ENCODE measurements at places on chromosomes 1 and 21.

GRCh38 chr1:192903142-192903541, 94.3 kb downstream of the RGS2 start:
- no peak for DNase-seq

DNA sequence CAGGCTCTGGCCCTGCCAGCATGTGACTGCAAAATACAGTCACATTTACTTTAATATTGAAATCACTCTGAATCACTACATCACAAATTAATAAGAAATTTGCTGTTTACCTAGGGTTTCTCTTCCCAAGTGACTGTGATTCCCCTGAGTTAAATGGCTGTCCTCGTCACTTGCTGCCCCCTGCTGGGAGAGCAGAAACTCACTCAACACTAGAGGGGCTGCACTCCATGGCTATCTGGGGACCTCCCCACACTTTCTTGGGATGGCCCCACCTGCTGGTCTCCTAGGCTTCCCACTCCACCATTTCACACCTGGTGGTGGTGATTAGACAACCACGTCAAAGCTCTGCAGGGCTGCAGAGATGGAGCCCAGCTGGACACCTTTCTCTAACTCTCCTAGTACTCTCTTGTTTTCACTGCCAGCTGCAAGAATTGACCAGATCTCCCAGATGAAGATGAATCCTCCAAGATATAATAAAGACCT, 63.4 kb downstream of the CD2 start:
- DNase-seq, result peak; percentile 80

- DNase-seq, result peak; percentile 97
These were observed at the start of gene TAF13 for GRCh38 chr1:109075531-109076490. TAF13 (minus strand) TSS chr1:109076003; CDS start chr1:109075947, 56 bp downstream.

DNA sequence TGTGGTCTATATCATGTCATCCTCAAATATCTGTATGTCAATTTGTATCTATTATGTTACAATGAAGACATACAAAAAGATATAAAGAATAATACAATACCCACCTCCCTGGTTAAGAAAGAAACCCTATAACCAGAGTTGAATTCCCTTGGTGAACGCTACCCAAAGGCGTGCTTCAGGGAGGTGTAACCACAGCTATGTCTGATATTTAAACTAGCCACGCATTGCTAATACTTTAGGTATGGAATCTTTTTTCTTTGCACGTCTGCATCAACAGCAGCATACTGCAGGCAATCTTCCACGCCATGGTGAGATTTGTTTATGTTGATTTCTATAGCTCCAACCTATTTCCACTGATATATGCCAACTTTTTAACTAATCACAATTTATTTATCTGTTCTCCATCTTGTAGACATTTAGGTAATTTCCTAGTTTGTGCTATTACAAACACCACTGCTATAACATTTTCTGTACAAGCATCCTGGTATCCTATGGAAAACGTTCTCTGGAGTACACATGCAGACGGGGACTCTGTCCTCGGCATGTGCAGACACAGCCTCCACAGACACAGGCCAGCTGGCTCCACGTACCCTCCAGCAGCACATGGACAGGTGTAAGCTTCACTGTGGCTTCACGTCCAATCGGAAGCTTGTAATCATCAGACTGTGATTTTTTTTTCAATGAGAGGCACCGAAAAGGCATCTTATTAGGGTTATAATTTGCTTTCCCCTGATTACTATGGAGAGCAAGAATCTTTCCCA, 58.5 kb downstream of the HSF2BP start:
- DNase-seq, result no peak

DNA sequence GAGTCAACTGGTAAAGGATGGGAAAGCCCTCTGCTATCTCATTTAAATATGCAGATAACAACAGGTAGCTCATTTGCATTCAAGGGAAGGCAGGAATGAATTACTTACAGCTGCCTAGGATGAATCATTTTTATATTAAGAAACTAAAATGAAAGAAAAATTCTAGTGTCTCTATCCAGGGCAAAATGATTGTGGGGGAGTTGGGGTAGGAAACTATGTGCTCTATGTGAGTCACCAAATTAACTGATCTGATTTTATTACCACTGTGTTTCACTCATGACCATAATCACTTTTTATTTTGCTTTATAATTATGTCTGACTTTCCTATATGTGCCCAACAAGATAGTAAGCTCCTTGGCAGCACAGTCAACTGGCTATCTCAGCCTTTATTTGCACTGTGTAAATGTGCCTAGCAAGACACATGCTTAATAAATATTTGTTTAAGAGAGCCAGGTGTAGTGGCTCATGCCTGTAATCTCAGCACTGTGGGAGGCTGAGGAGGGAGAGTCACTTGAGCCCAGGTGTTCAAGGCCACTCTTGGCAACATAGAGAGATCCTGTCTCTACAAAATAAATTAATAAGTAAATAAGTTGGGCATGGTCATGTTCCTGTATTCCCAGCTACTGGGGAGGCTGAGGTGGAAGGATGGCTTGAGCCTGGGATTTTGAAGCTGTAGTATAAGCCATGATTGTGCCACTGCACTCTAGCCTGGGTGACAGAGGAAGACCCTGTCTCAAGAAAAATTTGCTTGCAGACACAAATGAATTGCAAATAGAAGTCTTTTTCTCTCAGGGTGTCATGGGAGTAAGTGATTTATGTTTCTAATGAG, 84.1 kb downstream of the SPAG17 start:
- no peak for DNase-seq

GRCh38 chr1:27597516-27598294, 6.2 kb downstream of the AHDC1 start:
- no peak for DNase-seq

GRCh38 chr21:37281993-37282392, 14.9 kb upstream of the VPS26C start:
- DNase-seq, result no peak

Measured in endothelial cell (in vitro differentiated cells).